NCI-H2081 (cell line): ENCODE measurements at places on chromosomes 6 and 20.

GRCh38 chr20:58699623-58700107 lies 7.1 kb downstream of the NPEPL1 start:
- DNase-seq, result no peak

DNA sequence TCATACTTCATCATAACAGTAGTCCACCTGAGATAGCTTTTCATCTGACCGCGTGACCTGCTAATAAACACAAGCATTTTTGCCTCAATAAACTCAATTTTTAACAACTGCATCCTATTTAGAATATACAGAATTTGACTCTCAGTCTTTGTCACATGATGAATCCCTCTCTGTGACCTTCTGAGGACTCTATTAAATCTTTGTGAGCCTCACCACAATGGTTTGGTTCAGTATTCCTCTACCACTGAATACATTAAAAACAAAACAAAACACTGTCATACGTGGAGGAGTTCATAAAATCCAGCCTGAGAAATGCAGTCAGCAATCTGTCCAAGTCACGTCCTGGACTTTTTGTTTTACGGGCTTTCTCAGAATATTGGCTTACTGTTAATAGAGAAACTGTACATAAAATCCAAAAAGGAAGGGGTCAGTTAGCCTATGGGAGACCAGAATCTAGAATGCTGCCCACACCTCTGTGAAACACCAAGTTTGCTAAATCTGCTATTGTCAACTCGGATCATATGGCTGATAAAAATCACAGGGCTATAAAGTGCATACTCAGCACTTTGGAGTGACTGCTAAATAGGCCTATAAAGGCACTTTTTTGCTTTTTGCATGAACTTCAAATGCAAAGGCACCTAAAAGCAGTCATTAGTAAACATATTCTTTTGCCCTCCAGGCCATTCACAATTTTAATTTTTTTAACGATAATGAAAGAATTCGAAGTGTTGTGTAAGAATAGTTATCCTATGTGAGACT lies 190.3 kb upstream of the HDDC2 start:
- DNase-seq, result no peak

DNA sequence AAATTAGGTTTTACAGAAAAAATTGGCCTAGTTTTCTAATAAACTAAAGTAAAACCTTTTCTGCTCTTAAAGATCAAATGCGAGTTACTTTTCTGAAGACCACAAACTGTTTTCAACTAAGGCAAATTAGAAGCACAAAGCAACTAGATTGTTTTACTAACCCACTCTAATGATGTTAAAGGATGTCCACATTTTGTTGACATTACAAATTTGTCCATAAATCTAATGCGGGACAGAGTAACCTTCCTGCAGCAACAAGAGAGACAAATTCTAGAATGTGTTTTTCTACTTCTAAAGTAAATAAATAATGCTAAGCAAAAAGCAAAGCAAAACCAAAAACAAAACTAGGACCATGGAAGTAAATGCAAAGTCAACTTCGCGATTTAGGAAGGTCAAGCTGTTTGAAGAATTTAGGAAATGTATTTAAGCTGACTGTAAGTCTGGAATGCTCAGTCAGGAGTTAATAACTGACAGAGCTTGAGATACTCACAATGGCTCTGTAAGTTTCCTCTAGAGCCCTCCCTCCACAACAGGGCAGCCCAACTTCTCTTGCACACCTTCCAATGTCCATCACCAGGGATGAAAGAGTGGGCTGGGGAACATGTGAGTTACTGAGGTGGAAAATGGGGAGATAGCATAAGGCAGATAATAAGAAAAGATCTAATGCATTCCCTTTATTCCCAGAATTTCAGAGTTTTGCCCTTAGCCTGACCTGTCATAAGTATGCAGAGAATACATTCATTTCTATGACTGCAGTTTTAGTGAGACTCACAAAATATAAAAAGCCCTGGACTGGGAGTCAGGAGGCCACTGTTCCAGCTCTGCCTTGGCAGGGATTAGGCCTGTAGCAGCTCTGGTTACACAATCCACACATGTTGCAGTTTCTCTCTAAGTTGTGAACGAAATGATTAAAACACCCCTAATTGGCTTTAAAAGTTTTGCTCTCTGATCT lies 158.8 kb downstream of the FOXA2 start:
- no peak for DNase-seq

GRCh38 chr6:93238632-93239031 lies 180.7 kb downstream of the EPHA7 start:
- DNase-seq, result no peak

DNA sequence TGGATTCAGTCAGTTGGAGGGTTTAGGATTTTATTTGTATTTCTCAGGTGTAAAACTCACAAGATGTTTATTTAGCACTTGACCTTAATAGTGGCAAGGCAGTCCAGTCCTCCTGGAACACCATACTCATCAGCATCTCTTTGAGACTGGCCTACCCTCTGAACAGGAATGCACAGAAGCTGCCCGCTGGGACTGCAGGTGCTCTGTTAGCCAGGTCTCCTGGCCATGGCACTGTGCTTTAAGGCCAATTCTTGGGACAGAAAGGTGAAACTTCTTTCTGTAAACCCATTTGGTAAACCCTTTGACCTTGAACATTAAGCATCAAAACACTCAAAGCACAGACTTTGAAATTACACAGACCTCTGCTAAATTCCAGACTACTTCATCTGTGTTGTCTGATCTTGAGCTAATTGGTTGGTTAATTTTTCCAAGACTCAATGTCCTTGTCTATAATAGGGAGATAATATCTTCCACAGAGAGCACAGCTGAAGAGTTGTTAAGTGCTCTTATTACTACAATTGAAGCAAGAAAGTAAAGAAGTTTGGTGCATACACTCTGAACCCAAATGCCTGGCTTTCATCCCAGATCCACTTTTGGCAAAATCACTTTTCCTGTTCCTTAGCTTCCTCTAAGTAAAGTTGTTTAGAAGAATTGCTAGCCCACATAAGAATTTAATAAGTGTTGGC lies 54.9 kb upstream of the NT5E start:
- no peak for DNase-seq

DNA sequence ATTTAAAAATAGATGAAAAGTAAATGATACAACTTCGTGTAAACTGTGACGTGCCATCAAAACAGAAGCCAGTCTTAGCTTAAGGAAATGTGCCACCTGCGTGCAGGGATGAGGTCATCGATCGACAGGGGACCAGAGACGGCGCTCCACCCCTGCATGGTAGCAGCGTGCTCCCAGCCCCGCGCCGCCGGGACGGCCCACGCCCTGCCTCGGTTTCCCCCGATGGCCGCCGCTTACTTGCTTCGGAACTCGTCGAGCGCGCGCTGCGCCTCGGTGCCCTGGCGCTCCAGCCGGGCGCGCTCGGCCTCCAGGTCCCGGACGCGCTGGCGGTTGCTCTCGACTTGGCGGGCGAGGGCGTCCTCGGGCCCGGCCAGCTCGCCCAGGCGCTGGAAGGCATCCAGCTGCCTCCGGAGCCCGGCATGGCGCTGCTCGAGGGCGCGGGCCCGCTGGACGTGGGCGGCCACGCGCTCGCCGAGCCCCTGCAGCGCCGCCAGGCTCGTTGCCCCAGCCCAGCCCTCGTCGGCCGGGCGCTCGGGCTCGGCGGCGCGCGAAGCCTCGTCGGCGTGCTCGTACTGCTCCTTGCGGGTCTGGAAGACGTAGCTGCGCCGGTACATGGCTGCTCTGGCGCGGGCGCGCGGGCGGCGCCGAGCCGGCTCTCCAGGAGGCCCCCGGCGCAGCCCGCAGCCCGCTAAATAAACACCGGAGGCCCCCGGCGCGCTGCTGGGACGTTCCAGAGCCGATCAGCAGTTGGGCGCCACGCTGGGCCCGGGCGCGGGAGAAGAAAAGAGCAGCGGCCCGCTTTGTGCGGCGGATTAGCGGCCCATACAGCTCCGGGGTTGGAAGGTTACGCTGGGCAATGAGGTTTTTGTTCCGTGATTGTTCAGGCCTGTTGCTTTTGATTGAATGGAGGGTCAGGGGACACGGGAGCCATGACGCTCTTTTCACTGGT lies at the start of gene BFSP1:
Gene BFSP1 (minus strand): TSS at position 664 of the 949 bp plus-strand sequence. CDS start 50 bp downstream, at position 614.
- peak; percentile 52 for DNase-seq

DNA sequence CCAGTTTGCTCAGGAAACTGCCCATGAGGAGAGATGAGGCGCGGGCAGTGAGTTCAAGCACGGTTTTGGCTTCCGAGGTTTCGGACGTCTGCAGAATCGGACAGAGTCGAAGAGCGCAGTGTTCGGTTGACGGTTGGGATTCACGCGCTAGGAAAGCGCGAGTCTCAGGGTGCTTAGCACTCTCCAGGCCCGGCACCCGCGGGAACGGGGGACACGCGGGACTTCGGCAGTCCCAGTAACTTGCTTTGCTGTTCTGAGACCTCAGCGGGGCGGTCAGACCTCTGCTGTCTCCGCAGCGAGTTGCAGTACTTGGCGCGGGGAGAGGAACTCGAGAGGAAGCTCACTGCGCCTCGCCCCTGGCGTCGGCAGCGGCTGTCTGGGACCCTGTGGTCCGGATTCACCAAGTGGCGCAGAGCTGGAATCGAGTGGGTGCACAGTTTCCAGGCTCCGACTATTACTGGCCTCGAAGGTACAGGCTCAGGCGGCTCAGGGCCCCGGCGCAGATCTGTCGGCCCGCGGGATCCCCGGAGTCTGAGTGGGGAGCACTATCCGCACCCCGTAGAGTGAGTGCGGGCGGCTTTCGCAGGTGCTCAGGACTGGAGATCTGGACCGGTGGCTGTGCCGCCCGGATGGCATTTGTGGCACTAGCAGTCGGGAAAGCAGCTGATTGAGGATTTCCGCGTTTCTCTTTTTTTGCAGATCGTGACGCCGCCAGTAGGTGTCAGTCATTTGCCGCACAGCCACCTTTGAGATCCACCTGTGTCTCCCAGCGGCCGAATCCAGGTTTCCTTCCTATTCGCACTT lies at the start of gene POM121L2:
Gene POM121L2 (minus strand): TSS at position 128 of the 804 bp plus-strand sequence. CDS start 103 bp downstream, at position 25.
- DNase-seq, result peak; percentile 83
